Activated CD8-positive, alpha-beta memory T cell treated with anti-CD3 and anti-CD28 coated beads for 24 hours (primary cell): ENCODE measurements at places on chromosomes 5 and 9.
A peak's percentile ranks its signal among the peaks of the same experiment; 100 is the strongest.

GRCh38 chr5:149435015-149435376 is 55.9 kb upstream of the IL17B start:
- DNase-seq: no peak

- peak; percentile 70 for DNase-seq
Measured at GRCh38 chr9:88173378-88173999, 35.2 kb upstream of the SPATA31C2 start.

DNA sequence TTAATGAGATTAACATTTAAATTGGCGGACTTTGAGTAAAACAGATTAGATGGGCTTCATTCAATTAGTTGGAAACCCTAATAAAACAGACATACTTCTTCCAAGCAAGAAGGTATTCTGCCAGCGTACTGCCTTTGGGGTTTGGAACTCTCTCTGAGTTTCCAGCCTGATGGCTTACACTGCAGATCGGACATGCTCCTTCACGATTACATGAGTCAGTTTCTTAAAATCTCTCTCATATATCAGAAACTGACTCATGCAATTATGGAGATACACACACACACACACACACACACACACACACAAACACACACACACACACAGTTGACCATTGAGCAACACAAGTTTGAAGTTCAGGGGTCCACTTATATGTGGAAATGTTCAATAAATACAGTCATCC is 789.4 kb downstream of the CDH12 start:
- DNase-seq: no peak

GRCh38 chr5:147704544-147704943 is 78.0 kb downstream of the JAKMIP2 start:
- DNase-seq: no peak

DNA sequence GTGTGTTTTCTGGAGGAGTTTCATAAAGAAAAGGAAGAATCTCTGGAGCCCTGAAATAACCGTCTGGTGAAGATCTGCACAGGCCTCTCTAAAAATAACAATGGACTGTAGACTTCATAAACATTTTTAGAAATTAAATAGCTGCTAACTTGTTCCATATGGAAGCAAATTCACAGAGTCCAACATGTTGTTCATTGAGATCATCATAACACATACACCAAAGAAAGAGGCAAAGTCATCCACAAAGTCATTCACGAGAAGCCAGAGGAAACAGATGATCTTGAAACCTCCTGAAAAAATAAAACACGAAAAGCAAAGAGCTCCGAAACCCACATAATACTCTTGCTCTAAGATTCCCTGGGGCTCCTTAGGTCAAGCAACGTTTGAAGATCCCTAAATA is 347.8 kb downstream of the EFNA5 start:
- no peak for DNase-seq

DNA sequence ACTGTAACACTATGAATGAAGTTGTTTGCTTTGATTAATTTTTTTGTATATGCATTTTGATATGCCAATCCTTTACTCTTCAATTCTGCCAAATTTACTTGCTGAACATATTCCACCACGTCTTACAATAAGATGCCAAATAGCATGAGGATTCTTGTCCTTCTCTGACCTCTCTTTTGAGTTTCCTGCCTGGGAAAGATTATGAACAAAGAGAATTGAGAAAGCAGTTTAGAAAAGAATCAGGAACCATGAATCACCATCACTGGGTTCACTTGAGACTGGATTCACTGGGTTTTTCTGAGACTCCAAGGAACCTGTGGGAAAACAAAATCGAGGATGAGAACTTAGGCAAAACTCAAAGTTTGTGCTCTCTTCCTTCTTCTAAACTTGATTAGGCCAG is 256.5 kb downstream of the CETN3 start:
- no peak for DNase-seq
